ENCODE measurements at places on chromosomes 5 and 9.

DNA sequence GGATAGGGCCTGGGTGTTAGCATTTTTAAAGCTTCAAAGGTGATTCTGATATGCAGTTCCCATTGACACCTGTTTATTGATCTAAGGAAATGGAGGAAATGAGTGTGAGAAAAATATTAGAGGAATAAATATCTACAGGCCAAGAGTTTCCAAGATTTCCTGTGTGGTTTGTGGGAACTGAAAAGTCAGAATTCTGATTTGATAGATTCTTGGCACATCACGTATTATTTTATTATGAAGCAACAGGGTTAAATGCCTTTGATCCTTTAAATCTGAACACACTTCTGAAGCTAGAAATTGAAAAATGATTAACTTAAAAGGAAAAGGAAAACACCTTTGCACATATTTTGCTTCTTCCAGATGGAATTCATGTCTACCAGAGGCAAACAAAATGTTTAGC lies 113.7 kb downstream of the CD180 start:
- DNase-seq: no peak

GRCh38 chr5:86439593-86440110 lies 178.1 kb upstream of the COX7C start:
- DNase-seq: no peak

GRCh38 chr5:115439042-115439441 lies 105.5 kb downstream of the FEM1C start:
- DNase-seq: no peak

DNA sequence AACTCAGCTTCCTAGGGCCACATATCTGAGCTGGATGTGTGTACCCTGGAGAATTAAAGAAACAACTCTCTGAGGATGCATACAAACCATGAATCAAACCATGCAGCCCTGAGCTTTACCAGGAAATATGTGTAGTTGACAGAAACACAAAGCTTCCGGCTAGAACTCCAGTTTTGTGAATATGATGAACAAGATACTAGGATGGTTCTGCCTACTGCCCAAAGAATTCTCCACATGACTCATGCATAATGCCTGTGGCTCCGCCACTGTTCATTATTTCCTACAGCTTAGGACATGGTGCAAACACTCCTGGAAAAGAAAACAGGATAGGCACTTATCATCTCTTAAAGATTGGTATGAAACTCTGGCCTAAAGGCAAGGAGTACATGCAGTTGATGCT lies 343.4 kb downstream of the DNAH5 start:
- no peak for DNase-seq

GRCh38 chr5:86983208-86983607 lies 284.5 kb upstream of the RASA1 start:
- no peak for DNase-seq

DNA sequence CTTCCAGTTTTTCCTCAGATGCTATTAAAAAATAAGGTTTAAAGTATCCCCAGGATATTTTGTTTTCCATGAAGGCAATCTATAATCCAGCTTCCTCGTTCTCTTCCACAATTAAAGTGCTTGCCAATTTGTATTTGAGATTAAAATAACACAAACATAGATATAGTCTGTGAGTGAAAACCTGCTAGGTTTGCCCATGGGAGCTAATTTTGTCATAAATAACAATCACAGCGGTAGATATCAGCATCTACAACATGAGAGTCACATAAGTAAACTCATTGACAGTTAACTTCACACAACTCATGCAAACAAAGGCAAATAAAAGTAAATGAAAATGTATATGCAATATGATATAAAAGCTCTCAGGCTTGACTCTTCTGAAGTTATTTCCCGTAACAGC lies 29.2 kb upstream of the RASGRF2 start:
- DNase-seq: no peak

DNA sequence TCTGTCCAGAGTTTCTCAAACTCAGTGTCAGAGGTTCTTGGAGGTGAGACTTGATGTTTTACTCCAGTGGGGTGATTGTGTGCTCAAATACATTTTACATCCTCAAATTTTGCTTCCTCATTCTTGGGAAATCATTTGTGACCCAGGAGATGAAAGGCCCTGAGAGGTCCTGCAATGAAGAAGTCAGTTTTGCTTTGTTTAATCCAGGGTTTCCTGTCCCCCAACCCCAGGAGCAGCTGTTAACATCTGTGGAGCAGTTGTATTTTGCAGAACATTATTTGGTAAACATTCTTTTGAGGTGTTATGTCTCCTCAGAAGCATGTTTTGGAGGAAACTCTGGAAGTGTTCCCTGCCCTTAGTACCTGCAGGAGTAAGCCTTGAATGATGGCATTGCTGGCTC lies 59.8 kb downstream of the DAB2IP start:
- DNase-seq: no peak

DNA sequence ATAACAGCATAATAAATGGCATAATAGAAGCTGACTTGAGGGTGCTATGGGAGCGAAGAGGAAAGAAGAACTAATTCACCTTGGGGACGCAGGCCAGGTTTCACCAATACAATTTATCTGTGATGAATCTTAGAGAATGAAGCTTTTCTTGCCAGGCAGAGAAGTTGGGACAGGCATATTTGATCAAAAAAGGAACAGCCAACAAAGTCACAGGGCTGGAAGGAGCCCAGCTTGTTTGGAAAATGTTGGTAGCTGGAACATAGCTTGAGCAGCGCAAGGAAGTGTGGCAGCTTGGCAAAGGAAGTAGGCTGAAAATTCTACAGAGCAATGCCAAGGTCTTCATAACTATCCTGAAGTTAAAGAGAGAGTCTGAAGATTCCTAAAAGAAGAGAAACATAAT lies 181.5 kb upstream of the OR13F1 start:
- DNase-seq: no peak

GRCh38 chr9:123167474-123167873 lies 100.9 kb downstream of the STRBP start:
- no peak for DNase-seq

DNA sequence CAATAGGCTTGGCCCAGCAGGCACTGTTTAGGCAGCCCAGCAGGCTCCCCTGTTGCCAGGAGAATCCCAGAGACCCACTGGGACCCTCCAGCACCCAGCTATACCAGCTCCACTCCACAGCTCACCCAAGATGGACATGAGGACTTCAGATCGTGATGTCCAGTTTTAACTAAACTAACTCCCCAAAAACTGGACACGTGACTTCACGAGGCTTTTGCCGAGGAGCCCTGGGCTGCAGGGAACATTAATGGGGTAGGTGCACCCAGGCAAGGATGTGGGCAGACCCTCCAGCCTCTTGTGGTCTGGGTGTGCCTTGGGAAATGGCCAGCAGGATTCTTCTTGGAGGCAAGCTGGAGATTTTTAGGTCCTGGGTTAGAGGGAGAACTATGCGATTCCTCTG lies 8.9 kb upstream of the NKD2 start:
- DNase-seq: no peak

- DNase-seq: peak; percentile 96
These were observed 49.4 kb downstream of the FNIP1 start for GRCh38 chr5:131747180-131748105.

- DNase-seq: no peak
These were observed 218.8 kb downstream of the PDE4D start for GRCh38 chr5:59674763-59675162.

- no peak for DNase-seq
These were observed 4.1 kb upstream of the ADGRV1 start for GRCh38 chr5:90554358-90555006.

DNA sequence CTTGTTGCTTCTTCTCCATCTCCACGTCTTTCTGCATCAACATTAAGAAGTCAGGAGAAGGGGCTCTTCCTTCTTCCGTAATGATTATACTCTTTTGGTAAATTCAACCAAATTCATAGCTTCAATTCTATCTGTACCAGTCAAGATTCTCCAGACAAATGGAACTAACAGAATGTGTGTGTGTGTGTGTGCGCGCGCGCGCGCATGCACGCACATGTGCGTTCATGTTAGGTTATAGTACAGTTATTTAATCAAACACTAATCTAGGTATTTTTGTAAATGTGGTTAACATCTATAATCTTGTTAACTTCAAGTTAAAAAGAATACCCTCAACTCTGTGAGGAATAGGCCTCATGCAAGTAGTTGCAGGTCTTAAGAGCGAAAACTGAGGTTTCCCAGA lies 150.3 kb upstream of the TAS2R1 start:
- DNase-seq: no peak

- DNase-seq: no peak
These were observed 54.1 kb downstream of the USP20 start for GRCh38 chr9:129889122-129889940.

GRCh38 chr5:34611464-34612415 lies 44.4 kb upstream of the RAI14 start:
- DNase-seq: no peak

- peak; percentile 69 for DNase-seq
These were observed 244.1 kb downstream of the ADGRV1 start for GRCh38 chr5:90802474-90803317.

- no peak for DNase-seq
These were observed 355.1 kb upstream of the RFX3 start for GRCh38 chr9:3880851-3881250.

DNA sequence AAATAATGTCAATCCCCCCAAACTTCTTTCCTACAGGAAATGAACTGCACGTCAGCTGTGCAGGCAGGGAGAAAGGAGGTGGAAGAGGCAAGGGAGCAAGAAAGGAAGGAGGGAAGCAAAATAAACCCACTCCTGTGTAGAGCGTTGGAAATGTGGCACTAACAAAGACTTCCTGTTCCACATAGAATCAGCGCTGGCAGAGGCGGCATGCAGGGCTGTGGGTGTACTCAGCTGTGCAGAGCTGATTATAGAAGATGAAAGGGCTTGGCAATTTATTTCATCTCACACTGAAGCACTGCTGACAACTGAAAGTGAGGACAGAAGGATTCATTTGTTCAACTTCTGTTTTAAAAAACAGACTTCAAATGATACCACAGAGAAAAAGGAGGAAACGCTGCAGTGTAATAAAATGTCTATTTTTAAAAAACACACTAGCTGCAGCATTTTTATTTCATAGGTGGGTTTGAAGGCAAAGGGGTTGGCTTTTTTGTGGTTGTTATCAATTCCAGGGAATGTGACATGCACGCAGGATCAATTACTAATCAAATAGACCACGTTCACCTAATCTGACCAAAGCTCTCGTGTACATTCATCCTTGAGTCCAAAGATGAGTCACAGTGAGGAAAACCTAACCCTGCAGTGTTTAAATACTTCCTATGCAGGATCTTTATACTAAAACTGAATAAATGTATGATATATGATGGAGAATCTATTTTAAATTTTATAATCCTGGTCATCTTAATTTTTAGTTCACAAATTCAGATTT lies 583.5 kb downstream of the ZNF608 start:
- peak; percentile 65 for DNase-seq

DNA sequence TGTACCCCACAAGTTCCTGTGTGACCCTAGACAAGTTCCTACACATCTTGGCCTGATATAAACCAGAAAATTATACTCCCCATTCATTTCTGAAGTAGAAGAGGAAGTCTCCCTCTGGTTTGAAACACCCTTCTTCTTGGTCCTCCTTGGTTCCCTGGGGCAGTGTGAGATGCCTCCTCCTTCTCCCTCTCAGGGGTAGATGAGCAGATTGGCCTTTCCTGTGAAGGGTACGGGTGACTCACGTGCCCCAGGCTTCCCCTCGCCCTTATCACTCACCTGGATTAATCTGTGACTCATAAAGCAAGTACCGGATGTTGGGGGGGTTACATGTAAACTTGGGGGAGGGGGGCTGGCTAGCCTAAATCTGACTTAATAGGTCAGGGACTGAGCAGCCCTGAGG lies 11.1 kb upstream of the AQP3 start:
- DNase-seq: no peak

GRCh38 chr5:36883894-36884462 lies 7.4 kb downstream of the NIPBL start:
- no peak for DNase-seq

DNA sequence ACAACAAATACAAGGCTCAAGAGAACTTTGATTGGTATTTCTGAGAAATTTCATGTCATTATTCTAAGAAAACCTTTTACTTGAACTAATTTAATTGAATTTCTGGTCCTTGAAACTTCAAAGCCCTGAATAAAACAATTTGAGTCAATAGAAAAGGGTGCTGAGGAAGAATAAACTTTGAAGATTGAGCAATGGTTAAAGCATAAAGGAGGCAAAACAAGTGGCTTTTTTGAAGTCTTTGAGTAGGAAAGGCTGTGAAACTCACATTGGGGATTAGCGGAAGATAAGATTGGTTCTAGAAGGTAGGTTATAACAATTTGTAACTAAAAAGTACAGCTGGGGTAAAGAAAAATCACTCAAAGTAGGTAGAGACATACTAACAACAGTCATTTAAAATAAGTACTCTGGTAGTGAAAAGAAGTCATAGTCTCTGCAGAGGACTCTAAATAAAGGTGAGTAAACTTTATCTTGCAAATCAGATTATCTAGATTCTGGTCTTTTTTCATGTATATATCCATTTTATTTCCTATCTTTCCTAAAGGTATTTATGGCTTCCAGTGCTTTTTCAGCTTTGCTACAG lies 6.4 kb upstream of the PLPP1 start:
- DNase-seq: no peak

Measured in hematopoietic multipotent progenitor cell treated with erythropoietin and hydrocortisone succinate and interleukin-3 and kit ligand, for 6 days (in vitro differentiated cells).